Stimulated activated CD8-positive, alpha-beta memory T cell treated with anti-CD3 and anti-CD28 coated beads, Interleukin-7, amount 100 ng/mL, for 24 hours (primary cell): ENCODE measurements at places on chromosomes 6 and 20.

DNA sequence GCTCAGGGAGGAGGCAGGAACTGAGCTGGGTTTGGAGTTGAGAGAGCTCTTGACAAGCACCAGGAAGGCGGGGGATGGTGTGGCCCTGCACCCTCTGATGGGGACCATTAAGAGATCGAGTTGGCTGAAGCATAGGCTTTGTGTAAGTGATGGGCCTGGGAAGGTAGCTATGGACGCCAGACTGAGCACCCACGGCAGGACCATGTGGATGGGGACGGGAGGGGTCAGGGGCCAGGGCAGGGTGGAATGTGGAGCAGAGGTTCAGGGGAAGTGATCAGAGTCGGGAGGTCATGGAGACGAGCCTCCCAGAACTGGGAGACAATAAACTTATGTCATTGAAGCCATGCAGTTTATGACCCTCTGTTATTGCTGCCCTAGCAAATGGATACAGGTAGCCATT, 81.7 kb downstream of the PLG start:
- no peak for DNase-seq

GRCh38 chr6:150905769-150906168, 40.3 kb downstream of the MTHFD1L start:
- DNase-seq: no peak

GRCh38 chr6:41494212-41495110, 51.7 kb upstream of the FOXP4 start:
- no peak for DNase-seq

GRCh38 chr6:37344308-37344707, 9.5 kb upstream of the RNF8 start:
- no peak for DNase-seq

DNA sequence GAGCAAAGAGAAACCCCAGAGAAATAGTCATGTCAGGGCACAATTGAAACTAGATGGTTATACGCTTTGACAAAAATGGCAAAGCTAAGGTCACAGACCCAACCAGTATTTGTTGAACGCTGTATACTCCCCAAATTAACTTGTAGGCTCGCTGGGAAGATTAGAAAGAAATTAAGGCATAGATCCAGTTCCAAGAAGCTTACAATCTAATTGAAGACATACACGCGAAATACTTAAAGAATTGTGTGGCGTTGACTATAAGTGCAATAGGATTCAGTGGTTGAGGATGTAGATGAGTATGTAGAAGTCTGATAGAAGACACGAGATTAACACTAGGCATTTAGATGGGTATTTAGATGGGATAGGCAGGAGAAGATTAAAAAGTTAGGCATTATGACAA, 525 bp downstream of the FAM229B start:
- DNase-seq: no peak

DNA sequence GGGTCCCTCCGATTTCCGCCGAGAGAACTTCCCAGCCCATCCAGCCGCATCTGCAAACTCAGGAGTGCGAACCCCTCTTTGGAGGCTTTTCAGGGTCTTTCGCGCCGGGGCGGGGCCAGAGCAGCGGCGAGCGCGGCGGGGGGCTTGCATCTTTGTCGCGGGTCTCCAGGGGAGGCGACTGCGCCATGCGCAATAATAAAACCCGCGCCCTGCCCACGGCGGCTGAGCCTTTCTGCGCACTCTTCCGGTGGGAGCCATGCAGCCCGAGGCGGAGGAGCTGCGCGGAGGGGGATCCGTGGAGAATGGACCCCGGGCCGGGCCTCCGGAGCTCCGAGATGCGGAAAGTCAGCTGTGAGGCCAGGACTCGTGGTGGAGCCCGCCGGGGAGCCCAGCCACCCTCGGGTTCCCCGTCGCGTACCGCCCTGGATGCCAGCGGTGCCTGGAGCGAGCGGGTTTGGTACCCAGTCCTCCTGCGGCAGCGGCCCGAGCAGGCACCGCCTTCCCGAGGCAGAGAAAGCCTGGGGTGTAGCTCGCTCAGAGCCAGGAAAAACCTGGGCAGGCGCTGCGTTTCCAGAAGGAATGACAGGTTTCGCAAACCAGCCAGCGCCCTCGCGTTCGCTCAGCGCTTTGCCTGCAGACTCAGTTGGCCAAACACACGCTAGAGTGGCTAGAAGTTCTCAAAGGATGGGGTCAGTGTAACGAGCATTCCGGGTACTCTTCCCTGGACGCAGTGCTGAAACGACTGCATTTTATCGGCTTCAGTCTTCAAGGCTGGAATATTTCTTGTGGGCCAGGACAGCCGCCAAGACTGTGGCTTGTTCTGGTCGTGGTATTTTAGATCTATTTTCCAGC, 1.2 kb downstream of the AKAP12 start:
- no peak for DNase-seq

GRCh38 chr20:18541741-18542140, 25.5 kb upstream of the SMIM26 start:
- DNase-seq: no peak

DNA sequence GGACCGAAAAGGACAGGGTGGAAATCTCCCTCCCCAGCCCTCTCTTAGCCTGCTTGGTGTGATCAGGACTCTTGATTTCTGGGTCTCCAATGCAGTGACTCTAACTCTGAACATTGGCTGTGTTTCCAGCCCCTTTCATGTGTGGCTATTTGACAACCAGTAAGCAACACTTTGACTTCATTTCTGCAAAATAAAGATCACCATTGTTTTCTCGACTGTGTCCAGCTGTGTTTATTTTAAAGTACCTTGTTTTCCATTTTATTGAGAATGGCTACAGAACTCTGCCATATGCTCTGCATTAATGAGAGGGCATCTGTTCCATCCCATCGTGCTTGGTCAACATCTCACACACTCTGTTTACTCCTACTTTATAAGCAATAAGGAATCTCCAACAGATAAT, 60.9 kb upstream of the TAGAP start:
- no peak for DNase-seq

- DNase-seq: no peak
Observed at GRCh38 chr6:125850361-125850760, 59.6 kb downstream of the NCOA7 start.

DNA sequence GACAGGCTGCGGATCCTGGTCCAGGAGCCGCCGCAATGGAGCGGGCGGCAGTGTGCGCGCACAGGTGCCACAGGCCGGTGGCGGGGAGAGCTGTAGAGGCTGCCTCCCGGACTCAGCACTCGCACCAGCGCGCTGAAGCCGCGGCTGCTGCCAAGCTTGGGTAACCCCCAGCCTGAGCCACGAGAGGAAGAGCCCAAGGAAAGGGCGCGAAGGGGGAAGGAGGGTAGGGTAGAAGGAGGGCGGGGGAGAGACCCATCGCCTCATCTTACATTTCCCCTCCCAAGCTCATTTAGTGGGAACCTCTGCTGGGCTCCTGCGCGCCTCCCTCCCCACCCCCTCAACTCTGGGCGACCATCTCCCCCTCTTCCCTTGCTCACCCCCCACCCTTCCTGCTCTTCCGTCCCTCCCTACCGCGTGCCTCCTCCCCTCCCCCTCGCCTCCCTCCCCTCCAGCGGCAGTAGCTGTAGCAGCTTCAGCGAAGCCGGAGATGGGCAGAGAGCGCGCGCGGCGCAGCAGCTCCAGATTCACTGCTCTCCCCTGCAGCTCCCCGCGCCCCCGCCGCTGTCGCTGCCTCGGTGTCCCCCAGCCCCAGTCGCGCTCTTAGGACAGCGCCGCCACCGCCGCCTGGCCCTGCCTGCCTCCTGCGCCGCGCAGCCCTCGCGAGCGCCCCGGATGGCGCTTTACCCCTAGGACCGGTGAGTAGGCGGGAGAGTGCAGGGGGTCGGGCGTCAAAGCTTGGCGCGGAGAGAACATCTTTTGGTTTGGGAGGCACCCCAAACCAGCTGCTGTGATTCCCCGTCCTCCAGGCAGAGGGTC, at the start of gene FUT9:
TSS of gene FUT9 (plus strand) at position 457 of the 816 bp plus-strand sequence. CDS start 187,182 bp downstream, outside the sequence.
- no peak for DNase-seq
